ENCODE measurements at places on chromosomes 4 and X.

- DNase-seq, result no peak
These were observed 36.5 kb downstream of the SUPT20HL1 start for GRCh38 chrX:24396931-24397279.

GRCh38 chrX:107699616-107700015 lies 71.3 kb downstream of the PRPS1 start:
- DNase-seq, result no peak

GRCh38 chr4:96833831-96834230 lies 993.9 kb downstream of the PDHA2 start:
- DNase-seq, result no peak

DNA sequence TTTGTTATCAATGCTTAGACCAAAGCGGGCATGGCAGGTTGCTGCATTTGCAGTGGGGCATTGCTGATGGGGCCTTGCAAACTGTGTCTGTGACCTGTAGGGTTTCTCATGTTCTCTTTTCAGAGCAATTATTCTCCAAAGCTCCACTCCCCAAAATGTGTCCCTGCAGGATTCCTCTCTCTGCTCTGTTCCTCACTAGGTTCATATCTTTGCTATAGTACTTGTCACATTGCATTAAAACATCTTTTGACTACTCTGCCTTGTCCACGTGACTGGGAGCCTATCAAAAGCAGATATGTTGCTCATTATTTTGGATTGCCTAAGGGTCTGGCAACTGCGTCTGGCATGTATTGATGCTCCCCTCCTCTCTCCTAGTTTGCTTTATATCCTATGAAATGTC lies 177.7 kb upstream of the MID1 start:
- no peak for DNase-seq

DNA sequence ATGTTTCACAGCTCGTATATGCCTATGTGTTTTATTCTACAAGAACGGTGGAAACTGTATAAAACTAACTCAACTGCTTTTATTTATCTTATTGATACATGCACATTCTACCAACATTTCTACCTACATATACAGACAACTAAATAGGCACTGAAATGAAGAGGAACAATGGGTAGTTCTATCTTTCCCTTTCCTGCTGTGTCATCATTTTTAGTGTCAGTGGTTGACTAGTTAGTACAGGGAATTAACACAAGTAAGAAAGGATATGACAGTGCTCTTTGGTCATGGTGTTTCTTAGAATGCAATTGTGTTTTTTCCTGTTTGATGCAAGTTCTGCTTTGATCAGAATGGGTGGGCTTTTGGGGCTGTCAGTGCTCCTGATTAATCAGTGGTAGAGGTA lies 293.8 kb upstream of the CTSO start:
- DNase-seq, result no peak

Measured in stimulated activated CD8-positive, alpha-beta memory T cell treated with anti-CD3 and anti-CD28 coated beads, Interleukin-15, amount 100 ng/mL, for 4 hours (primary cell).